Activated CD8-positive, alpha-beta memory T cell treated with anti-CD3 and anti-CD28 coated beads for 48 hours (primary cell): ENCODE measurements at places on chromosomes 5 and 9.

DNA sequence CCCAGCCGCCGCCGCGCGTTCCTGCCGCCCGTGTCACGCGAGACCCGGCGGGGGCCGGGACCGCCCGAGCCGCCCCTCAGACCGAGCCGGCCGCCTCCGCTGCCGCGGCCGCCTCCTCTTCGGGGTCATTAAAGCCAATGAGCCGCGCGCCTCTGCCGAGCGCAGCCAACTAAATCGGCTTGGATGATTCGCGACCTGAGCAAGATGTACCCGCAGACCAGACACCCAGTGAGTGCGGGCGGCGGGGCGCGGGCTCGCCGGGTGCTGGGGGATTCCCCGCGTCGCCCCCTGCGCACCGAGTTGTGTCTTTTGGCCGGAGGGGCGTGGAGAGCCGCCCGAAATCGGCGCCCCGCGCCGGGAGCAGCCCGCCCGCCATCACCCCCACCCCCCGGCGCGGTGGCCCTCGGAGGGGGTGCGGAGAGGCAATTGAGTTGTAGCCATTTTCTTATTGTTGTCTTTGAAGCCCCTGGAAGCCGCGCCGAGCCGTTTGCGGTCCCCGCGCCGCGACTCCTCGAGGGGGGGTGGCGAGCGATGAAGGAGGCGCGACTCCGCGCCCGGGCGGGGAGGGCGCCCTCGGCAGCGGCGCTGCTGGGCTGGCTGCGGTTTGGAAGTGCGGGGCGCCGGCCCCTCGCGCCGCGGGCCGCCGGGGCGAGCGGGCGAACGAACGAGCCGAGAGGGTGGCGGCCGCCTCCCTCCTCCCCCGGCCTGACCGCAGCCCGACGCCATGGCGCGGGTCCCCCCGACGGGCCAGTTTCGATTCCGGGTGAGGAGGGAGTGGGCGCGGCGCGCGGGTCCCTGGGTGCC, 1.0 kb downstream of the TLE4 start:
- DNase-seq = peak; percentile 36

DNA sequence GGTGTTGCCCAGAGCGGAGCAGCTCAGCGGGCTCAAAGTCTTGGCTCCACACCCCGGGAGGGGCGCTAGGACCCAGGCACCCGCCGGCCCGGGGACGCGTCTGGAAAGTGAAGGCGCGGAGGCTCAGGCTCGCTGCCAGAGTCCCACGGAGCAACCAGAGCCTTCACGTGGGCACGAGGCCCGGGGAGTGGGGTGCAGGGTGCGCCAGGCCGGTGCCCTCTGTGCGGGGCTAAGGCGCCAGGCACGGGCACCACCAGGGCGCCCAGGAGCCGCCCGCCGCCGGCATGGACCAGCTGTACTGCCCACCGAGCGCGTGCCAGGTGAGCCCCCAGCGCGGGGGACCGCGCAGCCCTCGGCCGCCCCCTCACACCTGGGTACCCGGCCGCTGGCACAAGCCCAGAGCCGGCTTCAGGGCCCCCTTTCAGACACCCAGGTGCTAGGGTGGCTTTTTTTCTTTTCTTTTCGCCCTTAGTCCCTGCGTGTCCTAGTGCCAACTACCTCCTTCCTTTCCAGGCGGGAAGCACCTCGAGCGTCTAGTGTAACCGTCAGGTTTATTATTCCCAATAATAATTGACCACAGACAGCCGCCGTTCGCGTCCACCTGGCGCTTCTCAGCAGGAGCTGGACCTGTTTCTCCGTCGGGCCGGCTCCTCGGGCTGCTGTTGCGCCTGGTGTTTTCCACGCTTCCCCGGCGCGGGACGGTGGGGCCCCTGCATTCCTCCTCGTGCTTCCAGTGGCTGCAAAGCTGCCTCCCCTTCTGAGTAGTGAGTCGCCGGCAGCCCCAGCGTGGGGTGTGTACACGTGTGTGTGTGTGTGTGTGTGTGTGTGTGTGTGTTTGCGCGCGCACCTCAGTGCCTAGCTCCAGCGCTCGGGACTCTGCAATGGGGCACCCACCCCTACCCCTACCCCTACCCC, 30.1 kb upstream of the PDE8B start:
- no peak for DNase-seq

DNA sequence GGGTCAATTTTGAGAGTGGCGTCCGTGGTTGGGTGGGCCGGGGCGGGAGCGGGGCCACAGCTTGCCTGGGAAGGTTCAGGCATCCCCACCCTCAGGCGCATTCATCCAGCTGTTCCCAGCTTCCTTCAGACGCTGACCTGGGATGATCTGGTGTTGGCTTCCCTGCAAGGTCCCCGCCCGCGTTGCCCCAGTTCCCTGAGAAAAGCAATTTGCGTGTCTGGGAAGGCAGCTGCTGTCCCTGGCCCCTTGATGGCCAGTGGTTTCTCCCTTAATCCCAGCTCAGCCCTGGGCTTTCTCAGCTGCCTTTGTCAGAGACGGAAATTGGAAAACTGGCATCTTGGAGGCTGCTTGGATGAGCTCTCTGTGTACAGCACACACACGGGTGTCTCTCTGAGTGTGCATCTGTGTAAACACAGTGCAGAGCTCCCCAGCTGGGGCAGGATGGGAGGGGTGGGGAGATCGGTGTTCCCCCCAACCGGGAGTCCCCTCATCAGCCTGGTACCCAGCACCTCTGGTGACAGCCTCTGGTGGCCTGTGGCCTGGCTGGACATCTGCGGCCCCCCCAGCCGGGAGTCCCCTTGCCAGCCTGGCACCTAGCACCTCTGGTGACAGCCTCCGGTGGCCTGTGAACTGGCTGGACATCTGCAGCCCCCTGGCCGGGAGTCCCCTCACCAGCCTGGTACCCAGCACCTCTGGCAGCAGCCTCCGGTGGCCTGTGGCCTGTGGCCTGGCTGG, 94.0 kb downstream of the COL5A1 start:
- no peak for DNase-seq

- no peak for DNase-seq
These were observed 105.3 kb downstream of the SLIT3 start for GRCh38 chr5:169195601-169196000.

GRCh38 chr5:26610577-26610976, 427.8 kb downstream of the CDH9 start:
- no peak for DNase-seq

GRCh38 chr9:7341571-7341970, 458.0 kb downstream of the DMAC1 start:
- no peak for DNase-seq

DNA sequence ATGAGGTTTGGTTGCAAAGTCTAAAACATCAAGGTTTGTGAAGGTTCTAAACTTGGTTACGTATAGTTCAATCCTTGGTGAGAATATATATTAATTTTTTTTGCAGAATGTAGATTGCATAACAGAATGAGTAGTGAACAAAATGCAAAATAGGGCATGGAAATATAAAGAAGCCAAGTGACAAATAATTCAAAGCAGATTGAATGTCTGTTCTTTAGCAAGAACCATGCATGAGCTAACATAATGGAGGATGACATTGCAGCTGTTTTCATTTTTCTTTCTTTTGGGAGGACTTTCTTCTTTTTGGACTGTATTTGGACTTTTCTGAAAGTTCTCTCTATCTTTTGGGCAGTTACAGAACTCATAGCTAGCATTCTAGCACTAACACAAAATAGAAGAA, 194.8 kb upstream of the MRPS30 start:
- no peak for DNase-seq
